Activated gamma-delta T cell treated with anti-CD3 and anti-CD28 coated beads, Interleukin-2, amount 50 U/mL, for 16 hours (primary cell): ENCODE measurements at places on chromosomes 2 and 18.

DNA sequence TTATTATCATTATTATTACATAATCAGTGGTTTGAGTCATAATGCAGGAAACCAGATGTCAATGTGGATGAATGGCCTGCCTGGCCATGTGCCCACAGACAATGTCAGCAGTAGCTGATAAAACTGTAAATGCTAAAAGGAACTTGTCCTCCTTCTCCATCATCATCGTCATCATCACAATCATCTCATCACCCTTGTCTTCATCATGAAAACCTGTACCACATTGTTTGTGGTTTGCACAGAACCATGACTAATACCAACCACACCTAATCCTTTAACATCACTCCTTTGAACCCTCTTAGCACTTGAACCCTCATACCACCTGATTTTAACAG, 96.0 kb downstream of the HNMT start:
- DNase-seq = no peak

DNA sequence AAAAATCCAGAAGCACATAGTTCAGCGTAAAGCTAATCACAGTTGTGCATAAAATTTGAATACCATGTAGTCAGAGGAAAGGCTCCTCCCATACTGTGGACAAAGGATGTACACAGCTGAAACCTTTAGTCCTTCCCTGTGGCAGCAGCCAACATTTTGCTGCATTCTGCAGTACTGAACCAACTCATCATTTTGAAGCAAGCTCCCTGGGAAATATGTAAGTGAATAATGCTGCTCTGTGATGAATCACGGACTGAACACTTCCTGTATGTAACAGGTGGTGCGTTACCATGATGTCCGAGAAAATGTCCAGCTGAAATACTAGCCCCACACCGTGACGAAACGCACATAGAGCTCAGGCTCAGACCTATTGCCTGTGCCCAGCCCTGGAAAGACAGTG, 421.1 kb upstream of the RAB12 start:
- no peak for DNase-seq

DNA sequence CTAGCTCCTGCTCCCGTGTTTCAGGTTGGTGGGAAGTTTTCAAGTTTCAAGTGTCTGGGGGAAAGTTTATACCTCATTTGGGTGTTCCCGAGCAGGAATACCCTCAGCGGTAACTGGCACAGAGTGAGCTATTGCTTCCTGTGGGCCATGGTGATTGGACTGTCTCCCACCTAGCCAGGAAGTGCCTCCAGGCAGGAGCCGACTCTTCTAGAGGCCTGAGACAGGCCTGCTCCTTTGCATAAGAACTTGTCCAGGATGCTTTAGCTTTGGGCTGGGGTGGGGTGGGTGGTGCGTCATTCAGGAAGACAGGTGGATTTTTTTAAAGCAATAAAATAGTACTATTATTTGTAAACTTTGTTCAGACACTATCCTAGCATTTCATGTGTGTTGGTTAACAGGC, 23.5 kb upstream of the DNMT3A start:
- DNase-seq = no peak

GRCh38 chr2:233433794-233434193, 79.5 kb downstream of the DGKD start:
- DNase-seq = no peak

GRCh38 chr2:191710411-191710900, 32.5 kb downstream of the NABP1 start:
- no peak for DNase-seq

GRCh38 chr2:216478151-216478550, 20.5 kb upstream of the RPL37A start:
- no peak for DNase-seq

DNA sequence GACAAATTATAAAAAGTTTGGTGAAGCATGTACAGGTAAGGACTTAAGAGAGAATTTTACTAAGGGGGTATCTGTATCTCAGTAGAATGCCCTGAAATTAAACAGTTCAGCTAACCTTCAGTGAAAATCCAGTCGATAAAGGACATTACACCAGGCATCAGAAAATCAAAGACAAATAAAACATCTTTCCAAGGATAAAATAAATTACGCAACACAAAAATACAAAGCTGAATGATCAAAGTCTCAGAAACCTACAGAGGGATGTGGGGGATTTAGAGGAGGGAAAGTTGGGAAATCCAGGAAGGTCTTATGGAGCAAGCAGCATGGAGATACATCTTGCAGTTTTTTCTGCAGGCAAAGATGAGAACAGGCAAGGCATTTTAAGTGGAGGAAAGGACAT, 384.1 kb downstream of the TNS1 start:
- no peak for DNase-seq
